ENCODE measurements at places on chromosomes 6 and 20.

DNA sequence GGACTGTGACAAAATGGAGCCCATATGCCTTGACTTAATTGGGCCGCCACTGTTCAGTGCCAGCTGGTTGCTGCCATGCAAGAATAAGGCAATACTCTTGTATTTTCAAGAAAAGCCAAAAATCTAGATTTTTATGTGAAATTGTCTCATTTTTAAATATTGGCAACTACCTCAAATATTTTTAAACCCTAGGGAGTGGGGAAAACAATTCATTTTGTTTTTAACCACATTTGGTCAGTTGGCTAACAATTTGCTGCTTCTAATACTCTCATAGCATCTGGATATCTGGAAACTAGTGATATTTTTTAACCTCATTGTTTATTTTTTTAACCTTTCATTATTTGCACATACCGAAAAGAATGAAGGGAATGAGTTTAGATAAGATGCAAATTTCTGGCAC is 91.0 kb downstream of the EYA2 start:
- no peak for DNase-seq

DNA sequence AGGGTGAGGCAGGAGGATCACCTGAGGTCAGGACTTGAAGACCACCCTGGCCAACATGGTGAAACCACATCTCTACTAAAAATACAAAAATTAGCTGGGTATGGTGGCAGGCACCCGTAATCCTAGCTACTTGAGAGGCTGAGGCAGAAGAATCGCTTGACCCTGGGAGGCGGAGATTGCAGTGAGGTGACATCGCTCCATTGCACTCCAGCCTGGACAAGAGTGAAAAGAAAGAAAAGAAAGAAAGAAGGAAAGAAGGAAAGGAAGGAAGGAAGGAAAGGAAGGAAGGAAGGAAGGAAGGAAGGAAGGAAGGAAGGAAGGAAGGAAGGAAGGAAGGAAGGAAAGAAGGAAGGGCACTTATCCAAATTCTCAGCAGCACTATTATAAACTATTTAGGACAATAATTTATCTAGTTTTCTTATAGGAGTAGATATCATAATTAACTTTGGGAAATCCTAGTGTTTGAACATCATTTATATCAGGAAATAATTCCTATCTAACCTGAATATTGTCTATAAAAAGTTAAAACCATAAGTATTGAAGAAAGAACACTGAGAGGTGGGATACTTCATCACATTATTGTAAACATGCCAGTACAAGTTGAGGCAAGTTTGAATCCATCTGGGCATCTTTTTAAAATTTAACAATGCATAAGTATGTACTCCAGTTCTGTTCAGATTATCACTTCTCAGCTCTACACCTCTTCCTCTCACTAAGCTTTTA is 305.5 kb downstream of the SLC35F1 start:
- DNase-seq = no peak

- DNase-seq = no peak
Measured at GRCh38 chr6:26142026-26142425, 54.8 kb downstream of the HFE start.

GRCh38 chr6:19268117-19268516 is 569.1 kb upstream of the ID4 start:
- DNase-seq = no peak

GRCh38 chr6:38479331-38479730 is 160.4 kb downstream of the BTBD9 start:
- DNase-seq = no peak

DNA sequence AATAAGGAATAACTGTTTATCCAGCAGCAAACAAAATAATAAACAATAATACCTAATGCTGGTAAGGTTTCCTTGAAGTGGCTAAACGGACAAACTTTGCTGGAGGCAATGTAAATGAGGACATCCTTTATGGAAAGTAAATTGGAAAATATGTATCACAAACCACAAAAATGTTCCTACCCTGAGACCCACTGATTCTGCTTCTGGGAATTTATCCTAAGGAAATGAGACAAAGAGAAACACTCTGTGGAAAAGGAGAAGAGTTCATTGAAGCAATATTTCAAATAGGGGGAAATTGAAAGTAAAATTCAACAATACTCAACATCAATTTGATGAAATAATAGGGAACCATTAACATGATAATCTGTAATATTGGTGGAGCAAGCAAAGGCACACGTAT is 37.9 kb downstream of the MAFB start:
- no peak for DNase-seq

- peak; percentile 27 for DNase-seq
Measured at GRCh38 chr6:151808371-151809241, 1.1 kb downstream of the ESR1 start.

DNA sequence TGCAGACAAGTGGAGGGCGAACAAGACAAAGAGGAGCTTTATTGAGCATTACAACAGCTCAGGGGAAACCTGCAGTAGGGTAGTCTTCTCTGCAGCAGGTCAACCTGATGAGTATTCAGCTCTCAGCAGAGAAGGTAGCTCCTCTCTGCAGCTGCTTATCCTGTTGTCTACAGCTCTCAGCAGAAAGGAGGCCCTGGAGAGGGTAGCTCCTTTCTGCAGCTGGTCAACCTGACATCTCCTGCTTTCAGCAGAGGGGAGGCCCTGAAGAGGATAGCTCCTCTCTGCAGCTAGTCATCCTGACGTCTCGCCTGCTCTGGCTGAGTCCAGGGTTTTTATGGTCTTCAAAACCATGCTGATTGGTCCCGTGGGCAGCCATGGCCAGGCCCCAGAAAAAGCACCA is 113.6 kb downstream of the CD24 start:
- DNase-seq = no peak

DNA sequence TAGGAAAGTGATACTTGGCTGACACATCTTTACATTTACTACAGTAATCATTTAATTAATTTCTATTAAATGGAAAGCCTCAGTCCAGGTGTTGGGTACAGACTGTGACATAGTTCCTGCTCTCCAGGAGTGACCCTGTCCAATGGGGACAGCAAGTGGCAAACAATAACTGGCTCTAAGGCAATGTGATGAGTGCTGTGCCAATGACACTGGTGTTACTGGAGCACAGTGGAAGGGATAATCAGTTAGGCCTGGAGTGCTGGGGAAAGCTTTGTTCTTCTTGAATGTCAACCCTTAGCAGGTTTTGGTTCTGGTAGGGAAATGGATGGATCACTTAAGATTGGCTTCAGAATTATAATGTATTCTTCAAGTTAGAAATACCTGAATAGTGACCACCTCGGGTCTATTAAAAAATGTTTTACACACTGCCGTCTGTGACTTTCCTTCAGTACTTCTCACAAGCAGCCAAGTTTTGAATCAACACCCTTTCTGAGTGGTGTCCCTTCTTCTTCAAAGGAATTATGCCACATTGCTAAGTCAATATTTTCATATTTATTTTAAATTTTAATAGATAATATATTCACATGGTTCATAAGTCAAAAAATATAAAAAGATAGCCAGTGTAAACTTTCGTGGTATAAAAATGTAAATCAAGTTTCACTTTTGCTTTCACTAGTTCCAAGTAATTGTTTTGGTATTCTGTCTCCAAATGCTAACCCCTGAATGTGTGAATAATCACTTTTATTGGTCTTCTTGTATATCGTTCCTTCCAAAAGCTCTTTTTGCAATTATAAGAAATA is 9.6 kb downstream of the CMTR1 start:
- no peak for DNase-seq

GRCh38 chr6:40528051-40528450 is 59.1 kb downstream of the LRFN2 start:
- no peak for DNase-seq

DNA sequence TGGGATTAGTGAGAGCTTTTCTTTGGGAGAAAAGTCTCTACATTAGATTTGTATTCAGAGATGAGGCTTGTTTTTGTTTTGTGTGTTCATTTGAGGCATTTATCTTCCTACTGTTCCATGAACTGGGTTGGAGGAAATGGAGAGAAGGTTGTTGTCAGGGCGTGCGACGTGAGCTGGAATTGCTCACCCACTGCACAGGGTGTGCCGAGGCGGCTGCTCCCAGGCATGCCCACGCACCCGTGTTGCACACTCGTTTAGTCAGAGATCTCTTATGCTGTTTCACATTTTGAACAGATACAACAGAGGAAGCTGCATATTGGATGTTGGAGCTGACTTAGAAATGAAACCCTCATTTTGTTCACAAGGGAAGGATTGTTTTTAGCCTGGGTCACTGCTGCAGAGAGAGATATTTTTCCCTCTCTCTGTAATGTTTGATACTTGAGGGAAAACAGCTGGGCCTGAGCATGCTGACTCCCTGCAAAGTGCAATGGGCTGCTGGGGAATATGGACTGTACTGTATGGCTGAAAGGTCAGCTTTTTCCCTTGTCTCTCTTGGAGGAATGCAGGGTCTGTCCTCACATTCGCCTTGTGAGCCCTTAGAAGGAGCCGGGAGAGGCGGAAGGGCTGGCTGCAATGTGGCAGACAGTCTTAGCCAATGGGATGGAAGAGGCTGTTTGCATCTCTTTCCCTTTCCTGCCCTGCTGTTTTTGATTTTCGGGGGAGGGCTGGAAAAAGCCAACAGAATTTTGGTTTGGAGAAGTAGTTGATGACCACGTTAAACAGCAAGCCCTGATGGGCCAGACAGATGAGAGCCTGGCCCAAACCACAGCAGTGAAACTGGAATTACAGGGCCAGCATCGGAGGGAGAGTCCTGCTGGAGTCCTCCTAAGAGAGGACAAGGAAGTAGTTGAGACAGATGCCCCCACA is 170.8 kb downstream of the SASH1 start:
- no peak for DNase-seq

DNA sequence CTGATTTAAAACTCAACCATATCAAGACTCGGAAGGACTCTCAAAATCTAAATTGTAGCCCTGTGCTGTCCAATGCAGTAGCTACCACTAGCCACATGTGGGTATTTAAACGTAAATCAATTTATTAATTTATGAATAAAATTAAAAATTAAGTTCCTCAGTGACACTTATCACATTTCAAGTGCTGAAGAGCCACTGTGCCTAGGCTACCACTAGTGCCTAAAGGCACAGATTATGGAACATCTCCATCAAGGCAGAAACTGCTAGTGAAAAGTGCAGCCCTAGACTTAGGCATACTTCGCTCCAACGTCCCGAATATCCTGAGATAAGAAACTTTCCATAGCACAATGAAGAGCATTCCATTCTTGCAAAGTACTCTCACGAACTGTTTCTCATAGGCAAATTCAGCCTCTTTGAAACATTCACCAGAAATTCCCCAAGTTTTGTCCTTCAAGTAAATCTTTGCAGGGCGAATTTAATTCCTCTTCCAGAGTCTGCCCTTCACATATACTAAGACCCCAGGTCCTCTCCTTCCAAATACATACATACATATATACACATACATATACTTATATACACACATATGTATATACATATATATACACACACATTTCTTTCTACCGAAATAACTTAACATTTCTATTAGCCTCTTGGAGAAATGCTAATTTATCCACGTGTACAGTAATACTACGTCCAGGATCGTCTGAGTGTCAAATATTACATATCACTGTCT is 1.3 kb downstream of the SUPT3H start:
- DNase-seq = no peak

DNA sequence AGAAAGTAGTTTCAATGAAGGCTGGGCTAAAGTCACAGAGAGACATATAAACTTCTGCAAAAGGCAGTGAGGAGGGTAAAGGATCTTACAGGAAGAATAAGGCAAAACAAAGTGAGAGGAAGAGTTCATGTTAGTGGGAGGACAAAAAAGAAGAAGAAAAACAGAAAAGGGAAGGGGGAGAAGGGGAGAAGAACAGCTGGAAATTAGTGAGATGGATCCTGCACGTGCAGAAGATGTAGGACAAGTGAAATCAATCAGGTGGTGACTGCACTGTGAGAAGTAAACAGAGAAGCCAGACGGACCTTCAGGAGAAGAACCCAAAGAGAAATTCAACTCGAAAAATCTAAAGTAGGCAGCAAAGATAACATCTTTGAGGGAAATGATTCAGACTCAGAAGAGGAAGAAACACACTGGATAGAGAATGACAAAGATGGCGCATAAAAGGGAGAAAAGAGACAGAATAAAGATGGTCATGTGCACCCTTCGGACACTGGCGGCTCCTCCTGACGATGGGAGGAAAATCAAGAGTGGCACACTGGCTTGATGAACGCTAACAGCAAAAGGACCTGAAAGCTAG is 105.9 kb downstream of the MYB start:
- DNase-seq = no peak

DNA sequence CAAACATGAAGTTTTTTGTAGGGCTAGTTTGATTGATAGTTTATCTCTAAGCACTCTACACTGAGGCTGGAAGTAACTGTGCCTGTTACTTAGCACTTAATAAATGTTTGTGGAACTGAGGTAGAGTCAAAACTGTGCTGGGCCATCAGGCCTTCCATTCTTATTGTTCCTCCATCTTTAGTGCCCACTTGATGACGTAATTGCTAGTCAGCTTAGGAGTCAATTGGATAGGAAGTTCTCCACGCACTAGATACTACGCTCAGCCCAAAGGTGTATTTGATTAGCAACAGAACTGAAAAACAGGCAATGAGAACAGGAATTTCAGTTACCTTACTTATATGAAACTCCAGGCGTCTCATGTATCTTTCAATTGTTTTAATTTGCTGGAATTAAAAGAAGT is 67.0 kb downstream of the RIPOR2 start:
- no peak for DNase-seq

DNA sequence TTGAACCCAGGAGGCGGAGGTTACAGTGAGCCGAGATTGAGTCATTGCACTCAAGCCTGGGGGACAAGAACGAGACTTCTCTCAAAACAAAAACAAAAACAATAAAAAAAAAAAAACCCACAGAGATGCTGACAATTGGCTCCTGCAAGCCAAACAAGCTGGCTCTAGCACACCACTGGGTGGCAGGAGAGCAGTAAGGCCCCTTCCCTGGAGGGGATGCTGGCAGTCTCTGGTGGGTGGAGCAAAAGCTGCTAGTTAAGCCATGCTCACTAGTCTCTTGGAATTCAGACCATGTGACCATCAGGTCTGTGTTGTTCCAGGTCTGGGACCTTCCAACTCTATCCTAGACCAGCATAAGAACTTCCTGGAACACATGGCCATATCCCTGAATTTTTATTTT is 18.9 kb upstream of the DSN1 start:
- DNase-seq = peak; percentile 73

GRCh38 chr20:45394221-45395113 is 13.6 kb upstream of the DBNDD2 start:
- no peak for DNase-seq

DNA sequence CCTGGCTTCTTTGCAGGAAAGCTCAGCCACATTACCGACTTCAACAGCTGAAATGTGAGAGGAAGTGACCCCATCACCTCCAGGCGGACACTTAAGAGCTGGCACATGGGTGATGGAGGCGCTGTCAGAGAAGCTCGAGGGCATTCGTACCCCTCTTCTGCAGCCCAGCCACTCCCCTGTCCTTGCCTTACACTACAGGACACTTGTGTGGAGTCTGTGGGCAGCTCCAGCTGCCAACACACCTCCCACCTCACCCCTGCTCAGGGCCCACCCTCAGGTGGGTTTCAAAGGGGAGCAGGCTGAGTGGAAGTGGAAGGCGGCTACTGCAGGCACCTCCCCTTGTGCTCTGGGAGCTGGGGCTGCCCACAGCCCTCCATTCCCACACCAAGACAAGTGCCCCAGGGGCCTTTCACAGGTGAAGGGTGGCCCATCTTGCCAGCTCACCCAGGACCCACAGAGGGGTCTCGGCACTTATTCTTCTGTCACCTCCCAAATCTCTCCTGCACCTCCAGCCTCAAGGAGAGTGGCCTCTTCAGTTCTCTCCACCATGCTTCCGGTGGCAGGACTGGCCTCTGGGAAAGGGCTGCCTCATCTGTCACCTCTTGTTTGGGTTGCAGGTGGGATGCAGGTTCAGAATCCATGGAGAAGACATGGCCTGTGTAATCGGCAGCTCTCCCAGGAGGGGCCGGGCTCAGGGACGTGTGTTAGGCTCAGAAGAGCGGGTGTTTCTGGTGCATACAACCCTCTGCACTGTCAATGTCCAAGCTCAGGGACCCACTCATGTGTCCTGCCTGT is 49.8 kb downstream of the IRF4 start:
- no peak for DNase-seq

- DNase-seq = no peak
Measured at GRCh38 chr6:90144396-90144795, 152.2 kb downstream of the BACH2 start.
